Central memory CD4-positive, alpha-beta T cell (primary cell): ENCODE measurements at places on chromosomes 16 and 17.

GRCh38 chr16:85974428-85975375, 75.7 kb downstream of the IRF8 start:
- DNase-seq = no peak

GRCh38 chr17:17545984-17546383, 45.5 kb downstream of the PEMT start:
- DNase-seq = no peak

DNA sequence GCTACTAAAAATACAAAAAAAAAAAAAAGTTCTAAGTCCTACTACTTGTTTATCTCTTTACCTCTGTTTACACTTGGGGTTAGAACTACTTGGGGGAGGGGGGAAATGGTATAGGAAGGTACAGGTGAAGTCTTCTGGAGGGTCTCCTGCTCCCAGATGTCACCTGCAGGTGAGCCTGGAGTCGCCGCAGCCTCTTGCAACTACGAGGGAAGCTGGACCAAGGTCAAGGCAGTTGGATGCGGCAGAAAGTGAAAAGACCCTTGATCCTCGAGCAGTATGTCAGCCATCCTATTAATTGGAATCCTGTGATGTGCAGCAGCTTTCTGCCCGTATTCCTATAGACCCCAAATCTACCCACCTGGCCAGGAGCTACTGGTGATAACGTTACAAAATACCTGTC, 33.0 kb downstream of the HAPSTR1 start:
- no peak for DNase-seq

- DNase-seq = peak; percentile 60
These were observed 41.5 kb downstream of the CD300LF start for GRCh38 chr17:74671031-74671771.

GRCh38 chr16:65515193-65515592, 393.3 kb upstream of the CDH11 start:
- no peak for DNase-seq

GRCh38 chr16:89476811-89477261, 13.5 kb downstream of the ANKRD11 start:
- no peak for DNase-seq

- no peak for DNase-seq
These were observed 93.9 kb downstream of the SDR42E1 start for GRCh38 chr16:81917375-81917774.

GRCh38 chr17:63419949-63420867, 25.9 kb downstream of the CYB561 start:
- peak; percentile 40 for DNase-seq

GRCh38 chr17:44548376-44549230, 8.7 kb upstream of the FZD2 start:
- DNase-seq = no peak

- DNase-seq = peak; percentile 17
These were observed 917 bp downstream of the YWHAE start for GRCh38 chr17:1398931-1399678.

- no peak for DNase-seq
These were observed 24.1 kb upstream of the GOSR2 start for GRCh38 chr17:46898860-46899259.

DNA sequence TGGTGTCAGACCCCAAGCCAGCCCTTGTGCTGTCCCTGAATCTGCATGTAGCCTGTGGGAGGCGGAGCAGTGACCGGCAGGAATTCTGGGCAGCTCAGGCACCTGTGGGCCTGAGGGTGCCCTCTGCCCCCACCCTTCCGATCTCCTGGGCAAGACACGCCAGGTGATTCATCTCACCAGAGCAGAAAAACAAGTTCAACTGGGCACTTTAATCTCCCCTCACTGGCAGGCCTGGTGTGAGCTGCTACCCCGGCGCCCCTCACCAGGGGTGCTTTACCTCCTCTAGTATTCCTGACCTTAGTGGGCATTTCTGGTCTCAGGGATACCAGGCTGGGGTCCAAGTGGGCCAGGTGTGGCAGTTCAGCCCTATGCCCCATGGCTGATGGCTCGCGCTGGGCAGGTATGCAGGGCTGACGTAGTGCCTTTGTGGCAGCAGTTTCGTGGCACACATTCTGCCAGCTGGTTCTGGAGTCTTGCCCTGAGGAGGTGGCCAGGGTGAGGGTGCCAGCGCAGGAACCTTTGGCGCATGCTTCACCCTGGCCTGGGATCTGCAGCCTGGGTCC, 6.0 kb downstream of the ERBB2 start:
- DNase-seq = no peak

GRCh38 chr17:62653826-62654761, 26.6 kb downstream of the MRC2 start:
- no peak for DNase-seq

GRCh38 chr16:1097800-1098199, 1.8 kb upstream of the C1QTNF8 start:
- no peak for DNase-seq

DNA sequence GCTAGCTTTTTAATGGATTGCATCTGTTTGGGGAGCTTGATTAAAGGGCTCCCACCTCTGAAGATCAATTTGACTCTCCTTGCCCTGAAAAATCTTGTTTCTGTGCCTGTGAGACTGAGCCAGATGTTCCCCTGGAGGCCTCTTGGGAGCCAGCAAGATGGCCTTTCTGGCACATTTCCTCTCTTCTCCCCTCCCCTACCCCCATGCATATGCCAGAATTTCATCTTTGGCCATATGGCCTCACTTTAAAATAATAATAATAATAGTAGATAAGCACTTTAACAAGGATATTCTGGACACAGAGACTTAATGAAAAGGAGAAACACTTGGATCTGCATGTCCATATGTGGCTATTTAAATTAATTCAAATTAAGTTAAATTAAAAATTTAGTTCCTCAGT, 144.1 kb upstream of the CES5A start:
- DNase-seq = no peak

- no peak for DNase-seq
These were observed 2.1 kb upstream of the SEPTIN12 start for GRCh38 chr16:4790261-4790660.

GRCh38 chr16:9090101-9090959, 1.1 kb upstream of the HAPSTR1 start:
- peak; percentile 21 for DNase-seq

DNA sequence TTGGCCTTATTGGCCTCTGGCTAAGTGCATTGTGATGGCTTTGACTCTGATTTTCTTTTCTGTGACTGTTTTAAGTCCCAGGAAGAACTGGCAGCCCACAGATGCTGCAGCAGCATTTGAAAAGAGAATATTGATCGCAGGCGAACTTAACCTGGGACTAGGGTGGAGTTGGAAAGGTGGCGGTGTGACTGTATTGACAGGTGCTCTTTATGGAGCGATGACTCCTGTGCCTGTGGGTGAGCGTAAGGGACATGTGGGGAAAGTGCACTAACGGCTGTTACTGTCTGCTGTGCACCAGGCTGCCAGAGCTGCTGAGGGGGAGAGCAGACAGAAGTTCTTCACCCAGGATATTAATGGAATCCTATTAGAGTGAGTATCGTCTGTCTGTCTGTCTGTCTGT, 21.3 kb downstream of the UBN1 start:
- DNase-seq = no peak

DNA sequence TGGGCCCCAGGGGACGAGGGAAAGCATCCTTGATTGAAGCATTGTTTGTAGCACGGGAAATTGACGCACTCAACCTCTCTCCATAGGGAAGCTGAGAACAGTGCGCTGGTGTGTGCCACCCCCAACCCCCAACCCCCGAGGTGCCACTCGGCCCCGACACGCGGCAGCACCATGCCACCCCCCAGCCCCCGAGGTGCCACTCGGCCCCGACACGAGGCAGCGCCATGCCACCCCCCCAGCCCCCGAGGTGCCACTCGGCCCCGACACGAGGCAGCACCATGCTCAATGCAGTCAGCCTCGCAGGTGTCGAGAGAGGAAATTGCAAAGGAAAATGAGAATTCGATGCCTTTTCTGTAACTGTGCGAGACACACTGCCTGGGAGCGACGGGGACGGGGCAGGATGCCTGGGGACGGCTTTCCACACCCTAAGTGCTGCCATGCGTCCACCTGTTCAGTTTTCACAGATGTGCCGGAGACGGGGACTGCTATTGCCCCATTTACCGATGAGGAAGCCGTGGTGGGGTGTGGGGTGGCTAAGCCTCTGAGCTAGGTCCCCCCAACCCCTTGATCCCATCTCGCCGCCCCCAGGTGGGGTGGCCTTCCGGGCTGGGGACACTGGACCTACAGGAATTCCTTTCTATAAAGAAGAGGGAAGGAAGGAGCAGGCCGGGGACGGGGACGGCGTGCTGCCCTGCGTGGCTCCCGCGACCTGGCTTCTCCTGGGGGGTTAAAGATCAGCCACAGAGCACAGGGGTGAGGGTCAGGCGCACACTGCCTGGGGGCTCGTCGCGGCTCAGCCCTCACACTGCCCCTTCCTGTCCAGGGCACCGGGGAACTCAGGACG, 9.8 kb downstream of the CBFA2T3 start:
- DNase-seq = no peak

DNA sequence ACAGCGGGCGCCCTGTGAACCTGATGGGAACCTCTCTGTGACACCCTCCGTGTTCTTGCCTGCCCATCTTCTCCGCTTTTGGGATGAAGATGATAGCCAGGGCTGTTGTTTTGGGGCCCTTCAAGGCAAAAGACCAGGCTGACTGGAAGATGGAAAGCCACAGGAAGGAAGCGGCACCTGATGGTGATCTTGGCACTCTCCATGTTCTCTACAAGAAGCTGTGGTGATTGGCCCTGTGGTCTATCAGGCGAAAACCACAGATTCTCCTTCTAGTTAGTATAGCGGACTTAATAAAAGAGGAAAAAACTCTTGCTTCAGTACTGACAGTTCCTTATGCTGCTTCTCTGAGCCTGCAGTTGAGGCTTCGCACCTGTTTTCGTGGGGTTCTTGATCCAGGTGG, 10.5 kb downstream of the CDK5RAP3 start:
- DNase-seq = no peak

DNA sequence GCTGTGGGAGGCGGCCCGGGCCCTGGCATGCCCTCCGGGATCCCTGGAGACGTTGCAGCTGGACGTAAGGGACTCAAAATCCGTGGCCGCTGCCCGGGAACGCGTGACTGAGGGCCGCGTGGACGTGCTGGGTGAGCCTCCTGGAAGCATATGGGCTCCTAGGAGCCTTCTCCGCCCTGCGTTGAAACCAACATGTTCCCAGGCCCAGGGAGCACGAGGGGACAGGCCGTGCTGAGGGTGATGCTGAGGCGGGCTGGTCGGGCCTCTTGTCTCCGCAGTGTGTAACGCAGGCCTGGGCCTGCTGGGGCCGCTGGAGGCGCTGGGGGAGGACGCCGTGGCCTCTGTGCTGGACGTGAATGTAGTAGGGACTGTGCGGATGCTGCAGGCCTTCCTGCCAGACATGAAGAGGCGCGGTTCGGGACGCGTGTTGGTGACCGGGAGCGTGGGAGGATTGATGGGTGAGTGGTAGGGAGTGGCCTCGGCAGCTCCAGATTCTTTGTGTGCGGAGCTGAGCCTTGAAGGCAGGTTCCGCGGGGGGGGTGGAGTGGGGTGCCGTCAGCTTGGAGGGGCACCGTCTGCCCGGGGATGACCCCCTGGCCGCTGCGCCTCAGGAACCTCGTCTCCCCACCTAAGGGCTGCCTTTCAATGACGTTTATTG, 567 bp downstream of the HSD17B1 start:
- DNase-seq = no peak

GRCh38 chr16:48121276-48121675, 34.5 kb downstream of the ABCC12 start:
- DNase-seq = no peak

DNA sequence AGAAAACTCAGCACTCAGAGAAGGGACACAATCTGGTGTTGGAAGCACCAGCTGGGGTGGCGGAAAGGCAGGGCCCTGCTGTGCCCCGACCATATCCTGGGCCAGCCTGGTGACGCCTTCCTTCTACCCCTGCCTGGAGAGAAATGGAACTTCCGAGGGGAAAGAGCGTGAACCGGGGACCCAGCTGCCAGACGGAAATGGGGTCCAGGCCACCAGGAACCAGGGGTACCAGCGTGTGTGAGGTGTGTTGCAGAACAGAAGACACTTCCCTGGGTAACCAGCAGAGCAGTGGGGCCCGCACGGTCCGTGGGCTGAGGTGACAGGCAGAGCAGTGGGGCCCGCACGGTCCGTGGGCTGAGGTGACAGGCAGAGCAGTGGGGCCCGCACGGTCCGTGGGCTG, 6.8 kb downstream of the RAB40B start:
- DNase-seq = no peak

- DNase-seq = no peak
These were observed 6.6 kb downstream of the PRSS8 start for GRCh38 chr16:31128711-31129567.

GRCh38 chr16:30700971-30701370, 2.0 kb downstream of the SRCAP start:
- no peak for DNase-seq

- peak; percentile 28 for DNase-seq
These were observed 516 bp downstream of the CPNE2 start for GRCh38 chr16:57092786-57093411.

DNA sequence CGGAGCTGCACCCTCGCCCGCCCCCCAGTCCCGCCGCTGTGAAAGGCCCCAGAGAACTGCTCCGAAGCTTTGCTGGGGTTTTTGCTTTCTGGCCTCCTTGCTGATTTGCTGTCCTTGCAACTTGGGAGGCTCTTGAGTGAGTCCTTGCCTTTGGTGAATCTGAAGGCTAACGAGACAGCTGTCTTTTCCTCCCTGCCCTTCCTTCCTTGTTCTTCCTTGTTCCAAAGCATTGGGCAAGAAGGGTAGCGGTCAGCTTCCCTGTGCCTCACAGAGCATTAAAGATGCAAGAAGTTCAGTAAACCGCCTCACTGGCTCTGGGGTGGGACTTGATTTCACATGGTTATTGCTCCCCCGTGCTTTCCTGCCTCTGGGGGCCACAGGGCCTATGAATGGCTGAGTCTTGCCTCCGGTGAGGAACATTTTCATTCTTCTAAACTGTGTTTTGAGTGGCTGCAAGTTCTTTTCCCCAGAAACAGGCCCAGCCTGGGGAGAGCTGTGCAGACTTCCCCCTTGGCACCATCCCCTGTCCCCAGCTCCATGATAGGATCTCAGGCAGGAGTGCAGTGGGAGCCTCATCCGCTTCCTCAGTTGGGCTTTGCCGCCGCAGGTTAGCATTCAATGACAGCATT, 1.4 kb downstream of the YPEL2 start:
- DNase-seq = no peak

DNA sequence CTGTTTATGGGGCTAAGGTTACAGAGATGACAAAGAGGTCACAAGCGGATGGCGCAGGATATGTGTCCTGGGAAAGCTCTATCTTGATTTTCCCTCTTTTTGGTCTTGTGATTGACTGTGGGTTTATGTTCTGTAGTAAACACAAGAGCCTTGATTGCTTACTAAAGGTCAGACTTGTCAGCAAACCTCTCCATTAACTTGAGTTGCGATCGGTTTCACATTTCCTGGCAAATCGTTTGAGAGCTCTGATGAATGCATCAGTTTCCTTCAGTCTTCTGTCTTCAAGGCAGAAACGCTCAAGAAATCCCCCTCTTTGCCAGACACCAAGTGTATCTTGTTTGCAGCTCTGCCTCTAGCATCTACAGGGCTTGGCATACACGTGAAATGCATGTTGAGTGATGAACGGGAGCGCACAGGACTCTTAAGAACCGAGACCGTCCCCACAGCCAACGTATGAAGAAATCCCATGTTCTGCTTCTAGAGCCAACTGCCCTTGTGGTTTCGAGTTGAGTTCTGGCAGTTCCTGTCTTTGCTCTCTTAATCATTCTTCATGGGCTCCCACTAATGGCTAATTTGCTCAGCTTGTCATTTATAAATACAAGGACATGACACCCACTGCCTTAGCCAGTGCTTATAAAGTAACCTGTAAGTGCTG, 143.3 kb downstream of the PITPNC1 start:
- no peak for DNase-seq
